ENCODE measurements at places on chromosomes 4 and X.

GRCh38 chrX:48971249-48972219, at the start of gene KCND1:
KCND1 (minus strand) TSS chrX:48971844; CDS start chrX:48970271, 1,573 bp downstream.
- no peak for DNase-seq

DNA sequence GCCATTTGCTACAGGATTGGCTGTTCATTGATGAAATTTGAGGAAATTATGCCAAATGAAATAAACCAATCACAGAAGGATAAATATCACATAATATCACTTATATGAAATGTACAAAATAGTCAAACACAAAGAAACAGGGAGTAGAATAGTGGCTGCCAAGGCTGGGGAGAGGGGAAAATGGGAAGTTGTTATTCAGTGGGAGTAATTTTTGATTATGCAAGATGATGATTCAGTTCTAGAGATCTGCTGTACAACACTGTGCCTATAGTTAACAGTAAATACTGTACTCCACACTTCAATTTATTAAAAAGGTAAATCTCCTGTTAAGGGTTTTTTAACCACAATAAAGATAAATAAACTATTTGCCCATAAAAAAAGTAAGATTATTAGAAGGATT, 101.1 kb downstream of the TMA16 start:
- no peak for DNase-seq

DNA sequence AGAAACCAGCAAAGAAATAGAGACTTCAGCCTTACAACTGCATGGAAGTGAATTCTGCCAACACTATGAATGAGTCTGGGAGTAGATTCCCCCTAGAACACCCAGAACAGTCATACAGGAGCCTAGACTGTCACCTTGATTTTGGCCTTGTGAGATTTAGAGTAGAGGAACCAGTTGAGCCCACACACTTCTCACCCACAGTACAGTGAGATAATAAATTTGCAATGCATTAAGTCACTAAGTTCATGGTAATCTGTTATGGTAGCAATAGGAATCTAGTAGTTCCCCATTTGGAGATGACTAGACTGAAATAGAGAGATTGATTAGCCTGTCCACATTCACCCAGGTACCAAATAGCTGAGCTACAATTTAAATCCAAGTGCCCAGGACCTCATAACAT, 59.0 kb downstream of the FAM13A start:
- DNase-seq, result no peak

DNA sequence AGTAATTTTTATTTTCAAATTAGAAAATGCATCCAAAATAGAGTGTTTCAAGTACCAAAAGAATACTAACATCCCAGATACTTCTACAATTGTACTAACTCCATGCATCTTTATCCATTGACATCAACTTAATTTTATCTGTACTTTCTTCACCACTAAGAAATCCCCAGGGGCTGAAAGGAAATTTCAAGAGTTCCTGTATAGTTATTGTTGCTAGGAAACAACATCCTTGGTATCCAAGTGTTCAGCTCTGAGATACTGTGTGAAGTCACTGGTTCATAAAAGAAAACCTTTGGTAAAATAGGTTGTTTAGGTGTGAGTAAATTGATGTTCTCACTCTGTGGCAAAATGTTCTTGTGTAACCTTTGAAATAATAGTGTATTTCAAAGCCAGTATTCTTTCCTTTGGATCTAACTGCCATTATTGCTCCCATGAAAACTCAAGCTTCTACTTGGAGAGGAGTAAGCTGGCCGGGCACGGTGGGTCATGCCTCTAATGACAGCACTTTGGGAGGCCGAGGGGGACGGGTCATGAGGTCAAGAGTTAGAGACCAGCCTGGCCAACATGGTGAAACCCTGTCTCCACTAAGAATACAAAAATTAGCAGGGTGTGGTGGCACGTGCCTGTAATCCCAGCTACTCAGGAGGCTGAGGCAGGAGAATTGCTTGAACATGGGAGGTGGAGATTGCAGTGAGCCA, 72.9 kb downstream of the COMMD8 start:
- no peak for DNase-seq

- DNase-seq, result no peak
Measured at GRCh38 chrX:21838937-21839333, 482 bp upstream of the MBTPS2 start.

- DNase-seq, result no peak
Measured at GRCh38 chrX:23911126-23911835, 3.5 kb downstream of the CXorf58 start.

DNA sequence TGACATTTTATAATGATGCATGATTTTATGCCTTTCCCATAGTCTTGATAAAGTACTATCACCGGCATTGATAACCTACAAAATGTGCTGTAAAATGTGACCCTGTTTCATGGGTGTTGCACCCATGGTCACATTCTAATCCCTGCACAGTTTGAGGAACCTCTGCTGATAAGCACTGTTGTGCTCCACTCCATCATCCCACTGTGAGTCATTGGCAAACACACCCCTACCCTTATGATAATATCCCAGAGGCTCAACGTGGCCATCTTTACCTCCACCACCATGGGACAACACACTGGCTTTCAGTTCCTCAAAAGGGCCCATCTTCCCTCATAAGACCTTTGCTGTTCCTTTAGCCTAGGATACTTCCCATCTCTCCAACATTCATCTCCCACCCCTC, 32.0 kb upstream of the SGMS2 start:
- no peak for DNase-seq

DNA sequence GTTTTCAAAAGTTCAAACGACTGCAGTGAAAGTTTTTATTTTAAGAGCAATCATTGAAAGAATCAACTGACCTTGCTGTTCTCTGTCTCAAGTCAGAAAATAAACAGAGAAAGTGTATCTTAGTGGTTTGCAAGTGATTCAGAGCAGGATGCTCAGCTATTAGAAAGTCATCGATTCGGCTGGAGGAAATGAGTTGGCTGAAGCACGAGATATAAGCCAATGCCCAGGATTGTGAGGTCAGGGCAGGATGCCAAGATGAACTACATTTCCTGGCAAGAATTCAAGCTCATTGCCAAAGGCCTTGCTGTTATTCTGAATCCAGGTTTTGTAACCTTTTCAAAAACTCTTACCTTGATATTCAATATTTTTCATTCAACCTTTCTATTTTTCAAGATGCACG, 541.4 kb upstream of the BOD1L1 start:
- DNase-seq, result no peak

DNA sequence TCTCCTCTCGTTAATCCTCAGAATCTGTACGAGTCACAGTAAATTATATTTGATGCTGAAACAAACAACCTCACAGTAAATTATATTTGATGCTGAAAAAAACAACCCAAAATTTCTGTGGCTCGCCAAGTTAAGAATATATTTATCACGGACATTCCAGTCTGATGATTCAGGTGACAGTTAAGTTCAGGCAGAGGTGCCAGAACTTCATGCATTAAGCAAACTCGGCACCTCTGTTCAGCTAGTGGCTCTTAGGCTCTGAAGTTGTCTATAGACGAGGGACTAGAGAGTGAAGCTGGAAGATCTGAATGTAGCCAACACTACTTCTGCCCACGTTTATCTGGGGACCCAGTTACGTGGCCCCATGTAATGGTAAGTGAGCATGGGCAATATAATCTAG, 132.2 kb upstream of the AGA start:
- DNase-seq, result no peak

- DNase-seq, result no peak
Measured at GRCh38 chr4:181693517-181693916, 549.7 kb upstream of the TENM3 start.

DNA sequence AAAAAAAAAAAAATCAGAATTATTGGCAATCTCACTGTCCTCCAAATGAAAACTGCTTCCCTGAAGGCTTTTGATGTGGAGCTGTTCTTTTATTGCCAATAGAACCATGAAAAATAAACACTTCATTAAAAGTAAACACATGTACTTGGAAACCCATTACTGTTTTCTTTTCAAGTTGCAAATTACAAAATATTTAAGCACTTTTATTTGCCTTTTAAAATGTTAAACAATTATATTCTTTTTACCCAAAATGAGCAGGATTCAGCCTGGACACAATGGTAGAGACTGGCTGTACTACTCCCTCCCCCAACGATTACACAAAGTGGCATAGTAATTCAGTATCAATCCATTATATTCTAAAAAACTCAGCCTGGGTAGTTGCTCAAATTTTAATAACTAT, 60.9 kb downstream of the SH2D1A start:
- DNase-seq, result no peak

DNA sequence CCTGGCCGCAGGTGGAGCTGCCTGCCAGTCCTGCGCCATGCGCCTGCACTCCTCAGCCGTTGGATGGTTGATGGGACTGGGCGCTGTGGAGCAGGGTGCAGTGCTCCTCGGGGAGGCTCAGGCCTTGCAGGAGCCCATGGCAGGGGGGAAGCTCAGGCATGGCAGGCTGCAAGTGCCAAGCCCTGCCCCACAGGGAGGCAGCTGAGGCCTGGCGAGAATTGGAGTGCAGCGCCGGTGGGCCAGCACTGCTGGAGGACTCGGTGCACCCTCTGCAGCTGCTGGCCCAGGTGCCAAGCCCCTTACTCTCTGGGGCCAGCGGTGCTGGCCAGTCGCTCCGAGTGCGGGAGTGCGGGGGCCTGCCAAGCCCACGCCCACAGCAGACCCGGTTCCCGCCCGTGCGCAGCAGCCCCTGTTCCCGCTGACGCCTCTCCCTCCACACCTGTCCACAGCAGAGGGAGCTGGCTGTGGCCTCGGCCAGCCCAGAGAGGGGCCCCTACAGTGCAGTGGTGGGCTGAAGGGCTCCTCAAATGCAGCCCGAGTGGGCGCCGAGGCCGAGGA, 275.9 kb upstream of the FRG1 start:
- no peak for DNase-seq

- no peak for DNase-seq
Measured at GRCh38 chr4:52714597-52715254, 36.5 kb downstream of the ERVMER34-1 start.

DNA sequence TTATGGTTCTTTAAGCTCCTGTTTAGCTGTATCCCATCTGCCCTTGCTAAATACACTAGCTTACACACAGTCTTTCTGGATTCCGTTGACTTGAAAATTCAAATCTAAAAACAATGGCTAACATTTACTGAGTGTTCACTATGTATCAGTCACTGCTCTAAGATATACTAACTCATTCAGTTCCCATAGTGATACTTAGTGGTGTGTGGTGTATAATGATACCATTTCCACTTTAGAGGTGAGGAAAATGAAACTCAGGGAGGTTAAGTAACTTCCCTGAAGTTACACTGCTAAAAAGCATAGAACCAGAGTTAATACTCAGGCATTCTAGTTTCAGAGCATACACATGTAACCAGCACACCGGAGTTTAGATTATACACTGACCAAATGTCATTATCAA, 762.0 kb downstream of the GRID2 start:
- no peak for DNase-seq

DNA sequence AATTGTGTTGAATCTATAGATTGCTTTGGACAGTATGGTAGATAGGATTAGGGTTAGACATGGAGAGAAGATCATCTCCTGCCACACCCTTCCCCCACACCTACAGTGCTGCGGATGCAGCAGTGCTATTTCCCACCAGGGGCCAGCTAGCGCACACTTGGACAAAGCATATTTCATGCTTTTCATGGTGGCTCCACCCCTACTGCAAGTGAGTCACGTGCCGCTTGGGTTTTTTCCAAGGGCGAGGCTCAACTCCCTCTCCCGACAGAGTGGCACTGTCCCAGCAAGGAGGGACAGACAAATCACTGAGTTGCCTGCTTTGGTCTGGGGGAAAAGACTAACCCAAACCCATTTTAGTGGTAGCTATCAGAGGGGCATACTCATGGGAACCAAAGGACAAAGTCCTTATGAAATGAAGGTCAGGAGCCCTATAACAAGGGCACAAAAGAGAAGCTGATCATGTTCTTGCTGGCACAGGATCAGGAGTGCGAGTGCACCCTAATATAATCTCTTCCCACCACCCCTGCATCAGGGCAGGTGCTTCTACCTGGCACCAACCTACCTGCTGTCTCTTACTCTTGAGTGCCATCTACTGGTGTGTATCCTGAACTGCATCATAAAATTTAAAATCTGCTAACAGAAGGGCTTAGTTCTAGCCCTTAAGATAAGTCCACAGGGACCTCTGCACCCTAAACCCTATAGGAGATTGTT, 55.1 kb upstream of the PGAM4 start:
- no peak for DNase-seq

DNA sequence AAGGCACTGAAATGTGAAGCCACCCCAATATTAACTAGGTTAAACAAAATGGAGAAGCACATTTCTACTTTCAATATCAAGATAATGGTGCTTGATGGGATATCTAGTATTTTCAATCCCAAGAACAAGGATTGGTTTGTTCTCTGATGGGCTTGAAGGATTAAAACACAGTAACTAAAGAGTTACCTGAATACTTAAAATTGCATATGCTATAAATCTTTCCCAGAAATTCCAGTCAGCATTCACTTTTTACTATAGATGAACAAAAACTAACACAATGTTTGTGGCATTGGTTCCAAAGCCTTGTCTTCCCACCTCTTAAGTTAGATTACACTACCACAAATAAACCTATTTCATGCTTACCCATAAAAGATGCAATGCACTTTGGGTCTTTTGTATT, 3.9 kb upstream of the PCDH10 start:
- DNase-seq, result no peak

GRCh38 chr4:95601356-95601755, 52.6 kb upstream of the UNC5C start:
- DNase-seq, result no peak

DNA sequence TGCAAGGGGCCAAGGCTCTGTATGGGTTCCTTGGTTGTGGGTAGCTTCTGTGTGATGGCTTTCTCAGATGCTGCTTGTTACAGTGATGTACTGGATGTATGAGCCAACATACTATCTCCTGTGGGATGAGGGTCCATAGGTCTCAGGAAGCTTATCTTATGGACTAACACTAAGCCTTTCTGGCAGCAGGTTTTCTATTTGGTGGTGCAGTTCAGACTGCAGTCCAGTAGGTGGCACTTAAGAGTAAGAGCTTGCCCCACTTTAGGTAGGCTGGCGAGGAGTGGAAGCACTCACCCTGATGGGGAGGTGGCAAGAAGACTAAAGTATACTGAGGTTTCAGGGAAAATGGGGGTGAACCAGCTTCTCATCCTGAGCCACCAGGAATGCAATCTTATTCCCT, 306.7 kb upstream of the MAOA start:
- DNase-seq, result no peak

DNA sequence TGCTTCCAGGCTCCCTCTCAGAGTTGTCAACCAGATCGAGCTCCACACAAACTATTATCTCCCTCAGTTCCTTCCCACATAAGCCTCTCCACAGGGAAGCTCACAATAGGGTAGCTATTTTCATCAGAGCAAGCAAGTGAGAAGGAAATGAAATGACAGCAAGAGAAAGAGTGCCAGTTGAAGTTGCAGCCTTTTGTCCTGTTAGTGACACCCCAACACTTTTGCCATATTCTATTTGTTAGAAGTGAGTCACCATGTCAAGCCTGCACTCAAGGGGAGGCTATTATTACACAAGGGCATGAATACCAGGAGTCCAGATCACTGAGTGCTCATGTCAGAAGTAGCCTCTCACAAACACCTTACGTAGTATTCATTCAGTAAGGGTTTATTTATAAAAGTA, 266.3 kb upstream of the NOCT start:
- no peak for DNase-seq
